ENCODE measurements at places on chromosomes 5 and 9. TPM values are rescaled to one million over a fixed set of nuclear protein-coding genes. Genes with fewer than 3 reads are reported as not detected.

- H3K27me3 ChIP-seq: no peaks in the 10 kb centered on the region
- H3K36me3 ChIP-seq: peaks cover 12% of the 10 kb centered on the region
- no peaks in the 10 kb centered on the region for H3K4me1 ChIP-seq
- H3K27ac ChIP-seq: no peak overlapping the region
- no peak for DNase-seq
- no peak overlapping the region for H3K4me3 ChIP-seq
Observed at GRCh38 chr9:125966466-125966865, 219.3 kb downstream of the PBX3 start.

GRCh38 chr9:78668148-78668832 is 371.4 kb downstream of the PSAT1 start:
- no peak for DNase-seq
- H3K27me3 ChIP-seq: no peaks in the 10 kb centered on the region
- no peaks in the 10 kb centered on the region for H3K4me1 ChIP-seq
- H3K4me3 ChIP-seq: no peak overlapping the region
- no peak overlapping the region for H3K27ac ChIP-seq

DNA sequence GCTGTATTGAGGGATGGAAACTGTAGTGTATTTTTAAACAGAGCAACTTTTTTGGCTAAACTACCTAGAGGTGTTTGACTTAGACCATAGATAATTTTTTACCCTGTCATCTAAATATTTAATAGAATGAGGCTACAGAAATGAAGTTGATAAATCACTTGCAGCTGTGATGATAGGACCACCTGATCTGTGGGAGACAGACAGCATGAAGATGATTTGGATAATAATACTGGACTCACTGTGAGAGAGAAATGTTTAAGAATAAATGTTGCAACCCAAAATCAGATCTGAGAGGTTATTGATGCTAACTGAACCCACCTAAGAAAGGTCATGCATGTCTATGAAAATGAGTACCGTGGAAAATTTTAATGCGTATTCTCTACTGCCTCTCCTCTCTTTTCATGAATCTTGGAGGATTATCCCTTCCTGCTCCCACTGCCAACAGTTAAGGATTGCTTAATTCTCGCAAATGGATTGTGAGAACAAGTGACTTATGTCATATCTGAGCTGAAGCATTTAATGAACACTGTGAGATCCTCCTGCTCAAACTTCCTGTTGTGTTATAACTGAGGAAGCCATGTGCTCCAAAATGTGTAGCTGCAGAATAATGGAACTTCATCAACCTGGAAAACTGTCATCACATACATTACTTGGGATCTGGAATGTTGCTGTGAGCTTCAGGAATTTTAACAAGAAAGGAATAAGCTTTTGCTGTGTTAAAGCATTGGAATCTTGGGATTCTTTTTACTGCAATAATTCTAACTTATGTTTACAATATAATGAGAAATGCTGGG is 617.9 kb upstream of the CDH18 start:
- no peaks in the 10 kb centered on the region for H3K36me3 ChIP-seq
- H3K27ac ChIP-seq: no peak overlapping the region
- H3K4me3 ChIP-seq: no peak overlapping the region
- no peaks in the 10 kb centered on the region for H3K4me1 ChIP-seq

DNA sequence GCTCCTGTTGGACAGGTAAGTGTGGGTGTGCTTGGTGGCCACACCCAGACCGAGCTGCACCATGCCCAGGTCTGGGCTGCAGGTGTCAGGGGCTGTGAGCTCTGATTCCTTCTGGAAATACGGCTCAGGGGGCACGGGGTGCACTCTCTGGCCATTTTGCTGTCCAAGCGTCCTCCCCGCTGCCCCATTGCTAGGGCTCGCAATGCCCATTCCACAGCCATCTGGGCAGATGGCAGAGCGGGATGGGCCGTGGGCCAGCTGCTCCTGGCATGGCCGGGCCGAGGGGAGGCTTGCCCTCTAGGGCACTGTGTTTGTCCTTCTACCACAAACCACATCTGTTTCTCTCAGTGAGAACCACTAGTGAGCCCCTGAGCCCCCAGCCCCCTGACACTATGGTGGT is 67.9 kb upstream of the RXRA start:
- DNase-seq: no peak
- no peak overlapping the region for H3K4me3 ChIP-seq
- H3K36me3 ChIP-seq: no peaks in the 10 kb centered on the region
- no peaks in the 10 kb centered on the region for H3K4me1 ChIP-seq
- no peaks in the 10 kb centered on the region for H3K27me3 ChIP-seq

DNA sequence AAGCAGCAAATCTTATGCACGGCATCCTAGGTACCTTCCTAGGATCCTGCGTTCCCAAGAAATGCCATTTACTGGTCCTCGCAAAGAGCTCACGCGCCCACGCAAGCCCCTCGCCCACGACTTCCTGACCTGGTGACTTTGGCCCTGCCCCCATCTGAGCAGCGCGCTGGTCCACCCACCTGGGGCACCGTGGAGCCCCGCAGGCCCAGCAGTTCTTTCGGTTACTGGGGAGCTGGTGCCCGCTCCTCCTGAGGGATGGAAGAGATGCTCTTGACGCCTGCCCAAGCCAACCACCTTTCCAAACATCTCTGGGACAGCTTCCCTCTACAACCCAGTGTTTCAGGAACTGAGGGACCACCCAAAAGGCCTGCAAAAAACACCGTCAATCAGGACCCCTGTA is 16.7 kb downstream of the EQTN start:
- H3K27ac ChIP-seq: no peak overlapping the region
- DNase-seq: no peak
- H3K27me3 ChIP-seq: no peaks in the 10 kb centered on the region

GRCh38 chr5:5079876-5080275 is 60.3 kb upstream of the ADAMTS16 start:
- H3K27ac ChIP-seq: no peak overlapping the region
- no peak overlapping the region for H3K4me3 ChIP-seq
- DNase-seq: no peak
- no peaks in the 10 kb centered on the region for H3K4me1 ChIP-seq

DNA sequence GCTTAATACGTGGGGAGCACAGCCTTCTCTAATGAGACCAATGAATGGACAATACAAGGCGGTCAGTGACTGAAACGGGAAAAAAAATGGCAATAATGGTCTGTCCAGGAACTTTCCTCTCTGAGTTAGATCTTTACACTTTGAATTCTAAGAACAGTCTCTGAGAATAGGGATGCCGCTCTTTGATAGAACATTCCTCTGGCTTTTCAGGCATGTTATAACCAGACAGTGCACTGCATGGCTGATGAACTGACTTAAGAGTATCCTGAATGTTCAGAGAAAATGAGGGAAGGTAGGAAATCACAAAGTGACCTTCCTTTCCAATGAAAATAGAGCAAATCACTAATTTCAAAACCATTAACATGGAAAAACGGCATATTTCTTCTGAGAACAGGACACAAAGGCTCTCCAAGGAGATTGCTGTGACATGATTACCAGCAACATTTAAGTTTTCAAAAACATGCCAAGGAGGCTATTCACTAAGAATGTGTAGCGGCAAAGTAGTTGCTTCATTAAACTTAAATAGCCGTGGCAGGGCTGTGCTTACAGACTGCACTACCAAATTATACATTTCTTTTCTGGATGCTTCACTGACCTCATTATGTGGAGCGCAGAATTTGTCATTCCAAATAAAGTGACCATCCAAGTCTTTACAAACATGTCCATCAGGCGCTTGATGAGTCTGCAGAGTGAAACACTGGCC is 105.9 kb downstream of the MARCHF3 start:
- H3K27me3 ChIP-seq: no peaks in the 10 kb centered on the region
- H3K4me1 ChIP-seq: no peaks in the 10 kb centered on the region
- H3K36me3 ChIP-seq: no peaks in the 10 kb centered on the region
- no peak overlapping the region for H3K4me3 ChIP-seq

DNA sequence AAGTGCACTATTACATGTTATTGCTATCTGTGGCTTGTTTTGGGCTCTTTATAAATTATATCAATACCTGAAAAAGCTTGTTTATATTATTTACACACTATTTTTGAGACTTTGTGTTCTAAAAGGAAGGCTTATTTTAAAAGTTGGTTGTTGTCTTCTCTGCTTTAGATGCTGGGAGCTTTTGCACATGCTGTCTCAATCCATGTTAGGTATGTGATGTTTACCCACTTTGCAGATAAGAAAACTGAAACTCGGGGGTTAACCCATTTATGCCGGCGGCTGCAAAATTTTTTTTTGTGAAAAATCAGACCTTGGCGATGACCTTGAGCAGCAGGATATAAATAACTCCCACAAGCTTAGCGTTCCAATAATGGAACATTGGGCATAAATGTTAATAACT is 212.9 kb downstream of the RANBP17 start:
- H3K36me3 ChIP-seq: no peaks in the 10 kb centered on the region
- H3K4me1 ChIP-seq: no peaks in the 10 kb centered on the region
- DNase-seq: no peak
- no peak overlapping the region for H3K27ac ChIP-seq

DNA sequence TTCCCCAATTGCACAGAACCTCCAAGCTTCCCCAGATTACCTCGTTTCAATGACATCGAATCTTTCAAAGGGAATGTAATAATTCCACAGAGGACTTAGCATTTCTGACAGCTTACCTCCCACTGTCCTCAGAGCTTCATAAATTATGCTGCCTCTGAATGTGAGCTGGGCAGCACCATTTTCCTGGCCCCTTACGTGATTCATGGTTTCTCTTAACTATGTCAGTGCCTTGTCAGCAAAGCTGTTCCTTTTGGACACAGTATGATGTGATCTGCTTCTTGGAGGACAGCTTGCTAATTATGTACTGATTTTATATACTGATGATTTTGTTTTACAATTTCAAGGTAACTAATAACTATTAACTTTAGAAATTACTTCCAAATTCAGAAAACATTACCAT is 27.7 kb upstream of the SSBP2 start:
- peak overlapping the region; percentile 51 for H3K4me3 ChIP-seq
- peaks cover 5% of the 10 kb centered on the region for H3K4me1 ChIP-seq
- peak overlapping the region; percentile 70 for H3K27ac ChIP-seq
- no peaks in the 10 kb centered on the region for H3K36me3 ChIP-seq
- DNase-seq: peak; percentile 14

DNA sequence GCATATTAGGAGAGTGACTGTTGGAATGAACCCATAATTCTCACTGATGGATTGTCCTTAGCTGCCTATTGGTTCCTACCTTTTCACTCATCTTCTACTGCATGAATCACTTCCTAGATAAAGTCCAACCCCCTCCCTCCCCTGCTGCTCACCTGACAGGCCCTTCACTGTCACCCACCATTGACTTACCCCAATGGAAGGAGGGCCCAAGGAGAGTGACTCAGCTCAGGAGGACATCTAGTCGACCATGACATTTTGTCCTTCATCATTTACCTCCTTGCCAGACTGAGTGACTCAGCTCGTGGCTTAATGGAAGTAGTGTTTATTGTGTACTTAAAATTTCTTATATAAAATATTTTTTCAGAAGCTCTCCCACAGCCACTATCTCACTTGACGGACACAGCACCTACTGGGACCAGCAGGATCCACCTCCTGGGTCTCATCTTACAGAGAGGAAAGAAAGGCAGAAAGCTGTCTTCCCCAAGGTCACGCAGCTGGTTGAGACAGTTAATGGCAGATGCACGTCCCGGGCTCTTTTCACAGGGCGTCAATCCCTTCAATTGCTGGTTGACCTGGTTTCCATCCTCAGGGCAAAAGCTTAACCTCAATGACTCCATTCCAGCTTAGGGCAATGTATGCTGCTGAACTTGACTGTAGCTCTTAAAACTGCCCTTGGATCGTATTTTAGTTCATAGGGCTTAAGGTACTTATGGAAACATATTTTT is 142.3 kb downstream of the MARCHF11 start:
- H3K36me3 ChIP-seq: no peaks in the 10 kb centered on the region
- no peaks in the 10 kb centered on the region for H3K27me3 ChIP-seq
- no peaks in the 10 kb centered on the region for H3K4me1 ChIP-seq
- H3K27ac ChIP-seq: no peak overlapping the region

DNA sequence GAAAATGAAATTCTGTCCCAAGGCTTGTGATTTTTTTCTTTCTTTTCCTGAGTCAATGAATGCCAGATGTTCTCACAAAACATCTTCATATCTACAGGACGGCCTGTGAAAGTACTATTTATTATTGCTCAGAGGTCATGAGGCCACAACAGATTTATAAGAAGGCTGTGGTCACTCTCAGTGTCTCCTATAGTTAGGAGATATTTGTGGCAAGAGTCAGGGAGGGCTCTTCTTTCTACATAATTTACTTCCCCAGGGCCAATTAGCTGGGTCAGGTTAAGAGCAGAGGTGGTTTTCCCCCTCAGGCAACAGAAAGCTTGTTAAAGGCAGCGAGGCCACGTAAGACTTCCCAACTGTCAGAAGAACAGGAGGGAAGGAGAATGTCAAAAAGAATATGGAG is 248.7 kb downstream of the SLIT3 start:
- no peak overlapping the region for H3K27ac ChIP-seq
- no peaks in the 10 kb centered on the region for H3K36me3 ChIP-seq
- DNase-seq: no peak
- H3K4me3 ChIP-seq: no peak overlapping the region
- no peaks in the 10 kb centered on the region for H3K27me3 ChIP-seq

DNA sequence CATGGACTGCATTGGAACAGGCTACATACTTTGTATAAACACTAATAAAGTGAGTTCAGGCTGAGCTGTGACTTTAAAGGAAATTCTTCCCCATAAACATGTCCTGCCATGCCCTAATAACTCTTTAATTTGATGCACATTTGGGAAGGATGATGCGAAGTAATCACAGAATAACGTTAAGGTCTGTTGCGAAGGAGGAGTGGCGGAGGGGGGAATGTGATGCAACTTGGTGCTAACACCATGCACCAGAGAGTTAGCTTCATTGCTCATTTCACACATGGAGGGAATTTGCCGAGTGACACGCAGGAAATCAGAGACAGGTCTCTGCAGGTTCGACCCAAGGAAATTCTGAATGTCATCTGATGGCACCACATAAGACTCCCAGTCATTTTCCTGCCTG is 32.9 kb downstream of the SLIT3 start:
- H3K27me3 ChIP-seq: no peaks in the 10 kb centered on the region
- DNase-seq: no peak
- no peak overlapping the region for H3K27ac ChIP-seq

DNA sequence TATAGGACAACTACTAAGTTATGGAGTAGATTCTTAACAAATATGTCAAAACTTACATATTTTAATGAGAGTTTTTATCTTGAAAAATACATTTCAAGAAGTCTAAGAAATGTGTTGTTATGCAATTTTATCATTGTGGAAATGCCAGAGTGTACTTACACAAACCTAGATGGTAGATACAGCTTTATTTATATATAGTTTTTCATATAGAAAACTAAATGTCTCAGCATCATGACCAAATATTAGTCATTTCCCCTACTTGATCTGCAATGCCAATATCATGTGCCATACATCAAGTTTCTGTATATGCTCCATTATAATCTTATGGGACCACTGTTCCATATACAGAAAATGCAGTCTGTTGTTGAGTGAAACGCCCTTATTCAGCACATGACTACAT is 28.7 kb downstream of the CAST start:
- DNase-seq: no peak
- H3K4me3 ChIP-seq: no peak overlapping the region
- no peaks in the 10 kb centered on the region for H3K27me3 ChIP-seq
- no peaks in the 10 kb centered on the region for H3K4me1 ChIP-seq
- no peaks in the 10 kb centered on the region for H3K36me3 ChIP-seq

The CAVIN4 gene
- not detected for total RNA-seq

The NMUR2 gene
- not detected for total RNA-seq

The MCC gene
- total RNA-seq: 0.56 TPM

The GPR151 gene
- total RNA-seq: not detected

The PPP1R26 gene
- 5.6 TPM for total RNA-seq

The ZNF300 gene
- 3.2 TPM for total RNA-seq

The ZNF618 gene
- total RNA-seq: 1.1 TPM

The TAF11L4 gene
- total RNA-seq: not detected

The BHMT gene
- total RNA-seq: not detected
